ENCODE measurements at places on chromosomes 16 and 17. TPM values are rescaled to one million over a fixed set of nuclear protein-coding genes. Genes with fewer than 3 reads are reported as not detected.

LGALS9B gene
- total RNA-seq: not detected

GRCh38 chr17:33753452-33753851, 460.4 kb upstream of the ASIC2 start:
- DNase-seq: no peak

CTRB2 gene
- total RNA-seq: 5.0 TPM

DNA sequence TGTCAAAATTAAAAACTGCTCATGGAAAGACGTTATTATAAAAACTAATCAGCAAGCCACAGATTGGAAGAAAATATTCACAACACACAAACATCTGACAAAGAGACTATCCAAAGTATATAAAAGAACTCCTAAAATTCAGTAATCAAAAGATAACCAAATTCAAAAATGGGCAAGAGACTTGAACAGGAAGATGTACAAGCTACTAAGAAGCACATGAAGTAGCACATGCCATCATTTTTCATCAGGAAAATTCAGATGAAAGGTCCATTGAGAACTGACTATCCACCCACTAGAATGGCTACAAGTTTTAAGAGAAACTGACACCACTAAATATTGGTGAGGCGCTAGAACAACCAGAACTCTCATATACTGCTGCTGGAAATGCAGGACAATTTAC, 3.4 kb upstream of the HLF start:
- no peak for DNase-seq

DNA sequence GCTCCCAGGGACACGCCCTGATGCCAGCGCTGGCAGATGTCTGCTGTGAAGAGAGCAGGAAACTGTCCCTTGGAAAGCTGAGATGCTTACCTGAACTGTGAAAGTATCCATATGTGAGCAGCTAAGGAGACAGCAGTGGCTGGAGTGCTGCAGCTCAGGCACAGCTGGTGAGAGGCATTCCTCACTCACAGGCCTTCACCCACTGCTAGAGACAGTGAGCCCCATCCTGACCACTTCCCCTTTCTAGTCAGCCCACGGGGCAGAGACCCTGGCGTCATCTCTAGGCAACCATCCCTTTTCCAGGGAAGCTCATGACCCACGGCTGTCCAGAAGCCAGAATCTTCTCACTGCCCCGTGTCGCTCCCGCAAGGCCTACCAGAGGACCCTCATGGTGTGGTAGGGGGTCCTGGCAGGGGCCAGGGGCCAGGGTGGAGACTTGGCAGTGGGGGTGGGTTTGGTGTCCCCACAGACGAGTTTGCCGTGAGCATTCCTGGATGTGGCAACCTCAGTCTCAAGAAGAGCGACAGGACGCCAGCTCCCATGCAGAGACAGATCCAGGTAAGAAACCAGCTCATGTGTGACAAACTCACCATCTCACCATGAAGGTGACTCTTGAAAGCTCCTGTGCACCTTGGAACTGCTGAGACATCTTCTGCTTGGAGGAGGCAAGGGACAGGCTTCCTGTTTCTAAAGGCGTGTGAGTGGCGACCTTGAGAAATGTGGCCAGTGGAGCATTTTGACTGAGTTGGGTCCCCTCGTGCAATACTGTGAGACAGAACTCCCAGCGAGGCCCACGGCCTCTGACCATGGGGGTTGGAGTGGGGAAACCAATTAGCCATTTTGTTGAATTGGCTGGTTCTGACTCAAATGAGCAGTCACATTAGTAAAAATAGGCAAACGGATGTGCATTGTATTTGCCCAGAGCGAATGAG, at the start of gene SCIMP:
SCIMP (minus strand) TSS at position 216 of the 932 bp plus-strand sequence; CDS start at position 111, 105 bp downstream.
- DNase-seq: no peak

DNA sequence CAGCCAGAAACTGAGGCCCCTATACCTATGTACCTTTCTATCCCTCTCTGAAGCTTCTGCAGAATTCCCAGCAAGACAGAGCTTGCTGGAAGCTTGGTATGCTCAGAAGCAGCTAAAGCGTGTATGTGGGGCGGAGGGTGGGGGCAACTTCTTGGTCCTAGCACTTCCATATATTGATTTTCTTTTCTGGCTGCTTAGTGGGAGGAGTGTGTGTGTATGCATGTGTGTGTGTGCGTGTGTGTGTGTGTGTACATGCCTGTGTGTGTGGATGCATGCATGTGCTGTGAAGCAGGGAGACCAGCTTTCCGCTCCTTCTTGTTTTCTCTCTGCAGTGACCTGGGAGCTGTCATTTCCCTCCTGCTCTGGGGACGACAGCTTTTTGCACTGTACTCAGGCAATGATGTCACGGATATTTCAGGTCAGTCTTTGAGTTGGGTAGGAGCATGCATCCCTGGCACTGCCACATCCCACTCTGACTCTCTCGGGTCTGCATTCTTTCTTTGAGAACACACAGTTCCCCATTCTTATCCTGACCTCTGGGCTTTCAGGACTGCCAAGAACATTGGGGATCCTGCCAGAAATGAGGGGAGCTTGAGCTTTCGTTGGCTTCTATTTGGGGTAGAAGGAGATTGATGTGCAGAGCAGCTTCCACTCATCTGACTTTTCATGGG, 10.7 kb downstream of the HPR start:
- no peak for DNase-seq

DNA sequence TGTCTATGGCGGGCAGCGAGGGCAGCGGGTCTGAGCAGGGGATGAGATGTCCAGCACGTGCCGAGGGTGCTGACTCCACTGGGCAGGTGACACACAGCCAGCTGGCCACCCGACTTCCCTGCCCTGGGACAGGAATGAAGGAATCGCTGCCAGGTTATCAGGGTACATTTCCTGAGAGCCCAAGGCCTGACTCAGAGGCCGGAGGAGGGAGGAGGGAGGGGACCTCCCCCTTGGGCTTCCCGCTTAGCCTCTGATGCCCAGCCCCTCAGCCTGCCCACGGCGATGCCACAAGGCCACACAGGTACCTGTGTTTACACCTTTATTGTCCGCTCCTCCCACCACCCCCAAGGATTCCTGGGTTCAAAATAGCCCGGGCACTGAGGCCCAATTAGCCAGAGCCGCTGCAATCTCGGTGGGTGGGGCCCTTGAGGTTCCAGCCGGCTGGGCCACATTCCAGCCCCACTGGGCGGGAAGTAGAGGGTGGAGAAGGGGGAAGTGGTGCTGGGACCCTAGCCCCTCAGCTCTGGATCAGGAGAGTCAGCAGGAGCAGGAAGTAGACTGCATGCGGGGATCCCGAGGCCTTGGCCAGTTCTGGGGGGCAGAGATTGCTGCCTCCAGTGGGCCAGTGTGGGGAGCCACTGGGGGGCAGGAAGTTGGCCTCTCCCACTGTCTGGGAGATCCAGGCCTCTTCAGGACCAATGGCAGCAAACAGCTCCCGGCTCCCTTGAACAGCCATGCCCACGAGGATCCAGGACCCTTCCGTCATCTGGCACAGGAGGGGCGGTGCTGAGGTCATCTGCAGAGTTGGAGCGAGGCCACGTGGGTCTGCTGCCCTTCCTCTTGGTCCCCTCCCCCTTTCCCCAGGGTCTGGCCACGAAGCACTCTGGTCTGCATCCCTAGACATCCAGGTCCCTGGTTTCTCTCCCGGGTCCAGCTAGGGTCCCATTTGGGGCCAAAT, 3.4 kb upstream of the PRSS8 start:
- no peak for DNase-seq

GRCh38 chr17:80504686-80505413, 28.4 kb upstream of the NPTX1 start:
- no peak for DNase-seq

DNA sequence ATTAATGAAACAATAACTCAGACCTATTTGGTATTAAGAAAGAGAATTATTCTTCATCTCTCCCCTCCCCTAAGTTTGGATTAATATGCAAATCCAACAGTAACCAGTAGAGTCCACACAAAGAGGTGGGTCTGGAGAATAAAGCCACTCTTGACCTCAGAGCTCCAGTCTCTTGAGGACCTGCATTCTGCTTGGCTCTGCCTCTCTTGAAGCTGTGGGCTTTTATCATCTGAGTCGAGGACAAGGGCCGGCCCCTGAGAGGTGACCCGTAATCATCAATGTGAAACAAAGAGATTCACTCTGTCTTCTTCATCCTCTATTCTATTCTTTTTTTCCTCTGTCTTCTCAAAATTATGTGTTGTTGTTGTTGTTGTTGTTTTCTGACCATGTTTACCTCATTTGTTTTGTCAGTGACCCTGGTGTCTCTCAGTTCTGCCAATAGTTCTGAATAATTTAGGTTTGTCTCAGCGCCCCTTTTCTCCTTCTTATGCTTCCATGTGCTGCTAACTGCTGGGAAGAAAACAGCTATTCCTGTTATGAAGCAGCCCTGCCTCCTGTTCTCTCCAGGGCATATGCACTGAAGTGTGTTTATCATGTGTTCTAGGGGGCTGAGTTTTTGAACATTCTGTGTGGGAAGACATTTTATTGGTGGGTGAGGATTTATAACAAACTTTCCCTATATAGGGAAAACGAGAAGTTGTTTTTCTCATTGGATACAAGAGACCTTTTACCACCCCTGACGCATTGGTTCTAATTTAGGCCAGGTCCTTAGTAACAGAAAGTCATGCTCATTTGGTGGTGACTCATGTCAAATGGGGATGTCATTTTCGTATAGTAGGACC, 135.8 kb downstream of the TRIM37 start:
- DNase-seq: no peak

- DNase-seq: no peak
These were observed 8.6 kb upstream of the MYLK3 start for GRCh38 chr16:46756772-46757171.

DNA sequence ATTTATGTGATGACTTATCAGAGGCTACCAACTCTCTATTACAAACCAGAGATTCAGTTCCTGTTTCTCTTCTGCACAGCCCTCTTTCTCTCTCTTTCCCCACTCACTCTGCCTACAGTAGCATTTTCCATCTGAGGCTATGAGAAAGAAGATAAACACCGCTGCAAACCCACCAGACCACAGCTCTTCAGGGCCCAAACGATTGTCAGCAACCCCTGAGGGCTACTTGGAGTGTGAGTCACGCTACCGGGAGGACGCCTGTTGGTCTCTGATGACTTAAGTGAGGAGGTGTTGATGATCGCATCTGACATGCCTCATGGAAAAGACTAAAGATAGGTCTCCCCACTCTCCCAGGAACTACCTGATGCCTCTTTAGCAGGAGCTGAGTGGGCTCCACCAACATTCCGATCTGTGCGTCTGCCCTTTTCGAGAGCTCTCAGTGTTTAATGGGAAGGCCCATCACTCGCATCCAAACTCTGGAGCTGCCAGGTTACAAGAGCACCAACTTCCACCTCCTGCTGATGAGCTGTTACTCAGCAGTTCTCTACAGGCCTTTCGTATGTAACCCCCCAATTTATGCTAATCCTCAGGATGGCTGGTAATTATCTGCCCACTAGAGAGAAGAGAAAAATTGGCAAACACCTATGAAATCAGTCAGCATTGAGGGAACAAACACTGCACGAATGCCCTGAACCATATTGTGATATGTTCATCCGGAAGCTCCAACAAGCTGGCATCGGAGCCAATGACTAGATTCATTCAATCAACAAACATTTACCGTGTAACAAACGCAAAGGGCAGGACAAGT, 9.2 kb downstream of the GRIN2A start:
- no peak for DNase-seq

DNA sequence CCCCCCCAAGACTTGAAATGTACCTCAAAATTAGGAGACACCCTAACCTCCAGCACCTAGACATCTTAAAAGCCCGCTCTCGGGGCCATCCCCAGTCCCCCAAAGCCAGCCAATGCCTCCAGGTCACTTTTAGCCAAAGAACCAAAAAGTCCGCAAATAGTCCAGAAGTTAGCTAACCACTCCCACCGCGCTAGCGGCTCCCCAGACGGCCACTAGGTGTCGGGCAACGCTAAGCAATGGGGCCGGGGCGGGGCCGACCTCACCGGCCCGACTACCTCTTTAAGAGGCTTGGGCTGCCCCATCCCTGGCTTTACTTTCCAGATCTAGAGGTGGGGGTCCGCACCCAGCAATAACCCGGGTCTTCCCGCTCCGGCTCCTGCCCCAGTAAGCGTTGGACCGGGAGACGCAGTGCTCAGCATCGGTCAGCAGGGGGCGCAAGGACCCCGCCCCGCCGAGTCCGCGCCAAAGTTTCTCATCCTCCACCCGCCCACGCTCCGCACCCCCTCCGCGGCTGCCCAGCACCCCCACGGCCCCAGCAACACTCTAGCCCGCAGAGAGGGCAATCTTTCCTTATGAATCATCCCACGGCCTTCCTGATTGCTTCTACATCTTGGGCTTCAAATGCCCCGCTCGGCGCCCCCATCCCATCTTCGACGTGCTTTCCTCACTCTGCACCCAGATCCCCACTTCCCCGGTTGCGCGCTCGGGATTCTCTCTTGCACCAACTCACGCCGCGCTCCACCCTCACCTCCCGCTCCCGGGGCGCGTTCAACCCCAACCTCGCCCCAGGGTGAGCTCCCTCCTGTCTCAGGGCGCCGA, 765 bp downstream of the COL1A1 start:
- peak; percentile 55 for DNase-seq

DNA sequence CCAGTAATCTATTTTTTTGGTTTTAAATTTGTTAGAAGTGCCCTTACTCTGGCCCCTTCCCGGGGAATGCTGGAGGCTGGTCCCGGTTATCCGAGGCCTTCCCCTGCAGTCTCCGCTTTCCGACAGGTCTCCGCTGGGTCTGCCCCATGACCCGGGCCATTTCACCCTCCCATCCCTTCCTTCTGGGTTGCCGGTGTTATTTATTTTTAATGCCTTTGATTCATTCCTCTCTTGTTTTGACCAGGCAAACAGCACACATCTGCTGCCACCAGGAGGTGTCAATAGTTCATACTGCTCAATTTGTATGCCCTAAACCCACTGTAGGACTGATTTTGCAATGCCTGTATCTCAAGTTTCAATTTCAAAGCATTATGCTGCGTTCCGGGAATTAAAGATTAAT, 113.2 kb upstream of the IRX5 start:
- DNase-seq: no peak

DNA sequence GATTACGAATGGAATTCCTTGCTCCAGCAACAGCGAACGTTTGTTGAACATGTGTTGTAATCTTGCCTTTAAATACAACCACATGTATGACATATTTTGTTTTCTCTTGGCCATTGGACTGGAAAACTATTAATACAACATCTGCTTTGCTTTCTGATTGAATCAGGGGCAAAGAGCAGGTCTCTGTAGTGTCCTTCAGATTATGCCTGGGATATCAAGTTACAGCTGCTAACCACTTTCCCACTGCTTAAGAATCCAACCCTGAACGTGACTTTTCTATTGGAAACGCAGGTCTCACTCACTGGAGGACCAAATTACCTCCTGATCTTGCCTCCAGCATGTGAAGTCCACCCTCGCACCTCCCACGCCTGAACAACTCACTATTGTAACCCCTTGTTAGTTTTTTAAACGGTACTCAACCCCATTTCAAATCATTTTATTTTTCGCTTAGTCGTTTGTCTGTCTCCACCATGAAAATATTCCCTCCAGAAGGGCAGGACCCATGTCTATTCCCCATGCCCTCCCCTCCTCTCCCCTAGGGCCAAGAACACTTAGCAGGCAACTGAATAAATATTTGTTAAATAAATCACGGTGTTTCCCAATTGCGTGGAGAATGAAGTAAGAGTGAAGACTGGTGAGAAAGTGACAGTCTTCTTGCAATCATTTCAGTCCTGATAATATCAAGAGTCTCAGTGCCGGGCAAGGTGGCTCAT, 57.4 kb upstream of the MRTFB start:
- DNase-seq: peak; percentile 52
